Cerebellum (tissue), 4 donors: ENCODE measurements at places on chromosomes 4 and X. TPM values are rescaled to one million over a fixed set of nuclear protein-coding genes. Genes with fewer than 3 reads are reported as not detected.

IL2RG gene
- 0.64 TPM for total RNA-seq

SSX3 gene
- not detected for total RNA-seq

UGT2B17 gene
- not detected for total RNA-seq

SPANXB1 gene
- total RNA-seq: not detected

BMPR1B gene
- total RNA-seq: 26.0 TPM

MGAT4D gene
- not detected for total RNA-seq

FAM184B gene
- total RNA-seq: 2.3 TPM

TXK gene
- total RNA-seq: 0.27 TPM

EIF2S3 gene
- total RNA-seq: 122 TPM

ATP7A gene
- total RNA-seq: 12.9 TPM

BEX4 gene
- total RNA-seq: 54.0 TPM

GPRASP1 gene
- 40.5 TPM for total RNA-seq

TCEAL8 gene
- 51.7 TPM for total RNA-seq

MAGEC2 gene
- not detected for total RNA-seq

FAM241A gene
- total RNA-seq: 1.9 TPM

CITED1 gene
- total RNA-seq: 3.9 TPM
